ENCODE measurements at places on chromosomes 3 and 15.

- no peak for DNase-seq
These were observed at the start of gene CD276 for GRCh38 chr15:73683777-73684580. Gene CD276, plus strand, starts transcription at chr15:73684383. Its CDS starts 15,257 bp downstream, at chr15:73699640.

GRCh38 chr15:100336061-100336460 lies 5.7 kb downstream of the ADAMTS17 start:
- DNase-seq: no peak

- DNase-seq: no peak
These were observed 100.0 kb downstream of the PCCB start for GRCh38 chr3:136350132-136350531.

- no peak for DNase-seq
These were observed 858.3 kb downstream of the TUSC7 start for GRCh38 chr3:117567906-117568305.

DNA sequence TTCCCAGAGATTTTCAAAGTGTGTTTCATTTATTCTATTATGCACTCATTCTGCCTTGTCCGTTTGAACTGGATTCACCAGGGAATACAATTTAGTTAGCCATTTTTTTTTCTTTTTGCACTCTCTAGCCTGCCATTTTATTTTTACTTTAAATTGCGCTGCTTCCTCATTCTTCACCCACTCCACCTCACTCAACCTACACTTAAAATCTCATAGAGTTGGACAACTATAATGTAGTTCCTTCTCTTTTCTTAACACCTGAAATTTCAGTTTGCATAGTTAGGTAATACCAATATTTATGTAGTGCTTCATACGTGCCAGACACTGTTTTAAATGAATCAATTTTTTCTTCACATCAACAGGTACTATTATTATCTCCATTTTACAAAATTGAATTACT lies 42.4 kb upstream of the CMC1 start:
- DNase-seq: no peak

GRCh38 chr3:23103764-23104163 lies 99.4 kb upstream of the UBE2E2 start:
- DNase-seq: no peak

GRCh38 chr15:74411686-74412085 lies 22.1 kb downstream of the SEMA7A start:
- no peak for DNase-seq

GRCh38 chr3:30170681-30171438 lies 435.5 kb upstream of the TGFBR2 start:
- DNase-seq: no peak

DNA sequence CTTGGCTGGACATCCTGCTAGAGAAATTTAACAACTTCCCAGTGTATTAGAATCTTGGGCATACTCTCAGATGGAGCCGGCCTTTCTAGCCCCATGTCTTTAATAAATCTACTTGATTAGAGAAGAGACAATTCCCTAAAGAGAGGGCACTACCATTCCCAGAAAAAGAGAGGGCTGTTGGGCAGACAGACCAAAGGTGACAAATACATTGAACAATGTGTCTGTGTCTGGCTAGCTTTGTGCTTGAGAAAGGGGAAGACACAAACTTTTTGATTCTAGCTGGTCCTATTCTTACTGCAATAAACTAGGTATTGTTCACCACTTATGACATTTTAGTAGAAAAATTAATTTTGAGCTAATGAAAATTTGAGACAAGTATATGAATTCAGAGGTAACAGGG lies 57.7 kb downstream of the DUT start:
- DNase-seq: no peak

DNA sequence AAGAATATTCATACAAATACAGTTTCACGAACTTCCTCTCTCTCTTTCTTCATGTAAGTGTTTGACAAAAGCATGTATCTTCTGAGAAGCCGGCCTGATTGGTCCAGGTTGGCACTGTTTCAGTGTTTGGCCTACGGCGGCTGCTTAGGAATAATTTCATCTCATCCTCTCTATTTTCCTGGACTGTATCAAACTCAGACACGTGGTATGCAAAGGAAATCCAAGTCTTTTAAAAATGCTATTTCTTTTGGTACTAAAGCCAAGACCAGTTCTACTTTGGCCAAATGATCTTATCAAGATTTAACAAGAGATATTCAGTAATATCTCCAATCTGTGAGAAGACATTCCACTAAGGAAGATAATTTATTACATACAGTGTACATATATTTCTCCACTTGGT lies 152.8 kb downstream of the TIGIT start:
- DNase-seq: no peak

DNA sequence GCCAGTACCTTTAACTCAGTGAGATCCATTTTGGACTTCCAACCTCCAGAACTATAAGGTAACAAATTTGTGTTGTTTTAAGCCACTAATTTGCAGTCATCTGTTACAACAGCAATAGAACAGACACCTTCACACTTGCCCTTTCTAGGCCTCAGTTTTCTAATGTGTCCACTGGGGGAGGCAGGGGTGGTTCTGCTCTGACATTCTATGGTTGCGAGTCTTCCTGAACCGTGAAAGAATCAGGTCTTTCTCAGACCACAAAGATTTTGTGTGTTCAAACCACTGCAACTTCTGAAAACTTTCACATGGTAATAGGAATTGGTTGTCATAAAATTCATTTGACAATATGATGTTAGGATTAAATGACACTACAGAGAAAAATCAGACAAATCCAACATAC lies 26.8 kb upstream of the CSTA start:
- DNase-seq: no peak

GRCh38 chr3:105339946-105340345 lies 26.8 kb upstream of the ALCAM start:
- DNase-seq: no peak

- DNase-seq: no peak
These were observed 112.3 kb downstream of the RORA start for GRCh38 chr15:61116825-61117224.

GRCh38 chr3:55726501-55726775 lies 239.3 kb upstream of the WNT5A start:
- no peak for DNase-seq

DNA sequence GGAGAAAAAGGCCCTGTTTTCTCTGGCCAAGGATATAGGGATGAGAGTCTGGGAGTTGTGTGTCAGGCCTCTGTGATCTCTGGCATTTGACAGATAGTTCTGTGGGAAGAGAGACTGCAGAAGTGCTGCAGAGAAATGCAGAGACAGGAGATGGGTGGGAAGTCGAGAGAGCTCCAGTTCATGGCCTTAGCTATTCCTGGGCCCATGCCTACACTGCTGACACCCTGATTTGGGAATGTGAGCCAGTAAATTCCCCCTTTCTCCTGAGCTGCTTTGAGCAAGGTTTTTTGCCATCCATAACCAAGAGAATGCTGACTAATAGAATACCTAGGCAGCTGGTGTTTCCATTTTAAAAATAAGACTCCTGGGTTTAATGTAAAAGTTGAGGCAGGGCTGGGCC lies 59.3 kb downstream of the EBLN2 start:
- no peak for DNase-seq

GRCh38 chr15:65460741-65461347 lies 38.1 kb upstream of the IGDCC4 start:
- DNase-seq: no peak

DNA sequence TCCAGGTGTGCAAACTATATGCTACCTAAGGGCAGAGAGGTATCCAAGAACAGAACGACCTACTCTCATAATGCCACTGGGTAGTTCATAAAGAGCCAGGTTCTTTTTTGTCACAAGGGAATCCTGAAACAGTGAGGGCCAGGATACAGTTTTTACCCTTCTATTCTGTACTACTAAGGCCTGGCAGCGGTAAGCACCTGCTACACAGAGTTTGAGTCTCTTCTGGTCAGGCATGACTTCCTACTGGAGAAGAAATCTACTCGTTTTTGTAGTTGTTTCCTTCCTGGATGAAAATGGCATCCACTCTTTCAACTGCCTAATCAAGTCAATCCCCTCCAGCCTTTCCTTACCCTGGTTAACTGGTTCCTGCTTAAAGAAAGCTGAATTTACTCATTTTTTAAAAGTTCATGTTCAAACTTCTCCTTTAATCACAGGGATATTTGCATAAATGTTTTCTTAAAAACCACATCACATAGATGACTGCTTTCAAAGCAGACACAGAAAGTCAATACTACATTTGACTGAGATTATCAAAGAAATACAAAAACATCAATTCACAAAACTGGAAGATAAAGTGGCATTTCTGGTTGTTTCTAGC lies 40.0 kb downstream of the MAP4 start:
- no peak for DNase-seq

DNA sequence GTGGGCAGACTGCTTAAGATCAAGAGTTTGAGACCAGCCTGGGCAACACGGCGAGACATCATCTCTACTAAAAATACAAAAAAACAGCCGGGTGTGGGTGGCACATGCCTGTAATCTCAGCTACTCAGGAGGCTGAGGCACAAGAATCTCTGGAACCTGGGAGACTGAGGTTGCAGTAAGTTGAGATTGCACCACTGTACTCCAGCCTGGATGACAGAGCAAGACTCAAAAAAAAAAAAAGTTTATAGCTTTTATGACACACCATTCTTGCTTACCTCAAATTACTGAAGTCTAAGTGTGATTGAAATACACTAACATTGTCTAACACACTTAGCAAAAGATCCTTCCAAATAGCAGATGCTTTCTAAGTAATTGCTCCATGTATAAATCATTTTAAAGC lies 207.6 kb downstream of the STAG1 start:
- no peak for DNase-seq

DNA sequence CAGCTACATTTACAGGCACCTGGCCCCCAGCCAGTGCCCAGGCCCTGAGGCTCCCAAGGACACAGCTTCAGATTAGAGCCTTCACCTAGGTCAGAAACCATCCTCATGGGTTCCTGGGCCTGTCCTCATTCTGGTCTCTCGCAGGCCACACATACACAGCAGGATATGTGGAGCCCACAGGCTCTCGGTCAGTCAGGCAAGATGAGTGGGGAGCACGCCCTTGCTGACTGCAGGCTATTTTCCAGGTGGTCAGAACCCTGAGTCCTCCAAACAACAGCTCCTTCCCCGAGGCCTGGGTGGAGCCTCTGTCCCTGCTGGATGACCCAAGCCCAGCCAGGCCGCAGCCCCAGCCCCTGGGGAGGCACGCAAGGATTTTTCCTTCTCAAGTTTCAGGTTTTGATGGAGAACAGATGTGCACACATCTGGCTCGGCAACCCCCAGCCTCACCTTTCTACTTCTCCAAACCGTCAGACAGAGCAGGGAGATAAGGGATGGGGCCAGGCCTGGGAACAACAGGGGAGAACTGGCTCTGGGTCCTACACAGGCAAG lies 1.6 kb downstream of the STRA6 start:
- DNase-seq: no peak

DNA sequence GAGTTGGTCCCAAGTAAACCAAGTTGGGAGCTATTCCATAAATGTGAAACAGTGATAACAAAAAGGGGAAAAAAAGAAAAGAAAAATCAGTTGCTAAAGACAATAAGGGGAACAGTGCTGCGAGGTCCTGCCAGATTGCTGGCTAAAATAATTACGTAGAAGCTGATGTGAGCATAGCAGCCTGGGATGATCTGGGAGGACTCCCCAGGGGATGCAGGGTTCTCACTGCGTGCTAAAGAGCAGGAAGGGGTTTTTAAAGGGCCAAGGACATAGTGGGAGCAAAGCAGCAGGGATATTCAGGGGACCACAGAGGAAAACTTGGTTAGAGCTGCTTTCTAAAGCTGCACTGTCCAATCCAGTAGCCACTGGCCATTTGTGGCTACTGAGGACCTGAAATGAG lies 133.0 kb upstream of the UMPS start:
- DNase-seq: no peak

GRCh38 chr3:49295489-49296058 lies 18.5 kb upstream of the C3orf62 start:
- no peak for DNase-seq

- no peak for DNase-seq
These were observed 817 bp upstream of the PLXNA1 start for GRCh38 chr3:126982126-126982470.

- no peak for DNase-seq
These were observed 8.6 kb downstream of the PKM start for GRCh38 chr15:72222393-72222792.

GRCh38 chr15:31387479-31388118 lies 61.0 kb downstream of the KLF13 start:
- DNase-seq: no peak

DNA sequence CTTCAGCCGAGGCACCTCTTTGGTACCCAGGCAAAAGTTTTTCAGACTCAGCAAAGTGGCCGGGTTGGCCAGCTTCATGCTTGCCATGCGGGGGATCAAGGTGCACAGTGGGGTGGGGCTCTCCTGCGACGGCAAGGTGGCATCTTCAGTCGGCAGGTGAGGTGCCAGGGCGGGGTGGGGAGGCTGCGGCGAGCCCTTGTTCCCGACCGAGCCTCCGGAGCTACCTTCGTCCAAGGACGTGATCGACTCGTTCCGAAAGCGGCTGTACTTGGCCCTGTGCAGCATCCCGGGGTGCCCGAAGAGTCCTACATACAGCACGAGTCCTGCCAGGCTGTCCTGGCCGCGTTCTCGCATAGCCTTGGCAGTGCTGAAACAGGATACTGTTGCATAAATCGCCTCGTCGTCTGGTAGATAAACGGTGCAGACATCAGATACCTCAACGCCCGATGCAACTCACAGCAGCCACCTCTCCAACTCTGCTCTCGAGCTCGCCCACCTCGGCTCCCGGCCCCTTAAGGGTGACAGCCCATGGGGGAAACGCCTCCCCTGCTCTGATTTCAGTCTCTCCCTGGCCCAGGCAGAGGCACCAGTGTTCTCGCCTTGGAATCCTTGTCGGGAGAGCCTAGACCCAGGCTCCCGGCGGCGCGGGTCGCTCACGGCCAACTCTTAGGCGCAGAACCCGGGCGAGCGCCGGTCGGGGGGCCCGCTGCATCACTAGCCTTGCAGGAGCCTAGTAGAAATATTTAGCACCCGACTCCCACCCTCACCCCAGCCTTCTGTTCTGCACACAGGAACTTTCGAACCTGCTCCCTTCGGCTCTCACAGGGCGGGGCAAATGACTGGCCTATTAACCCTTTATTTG lies 826 bp downstream of the SHC4 start:
- DNase-seq: no peak

DNA sequence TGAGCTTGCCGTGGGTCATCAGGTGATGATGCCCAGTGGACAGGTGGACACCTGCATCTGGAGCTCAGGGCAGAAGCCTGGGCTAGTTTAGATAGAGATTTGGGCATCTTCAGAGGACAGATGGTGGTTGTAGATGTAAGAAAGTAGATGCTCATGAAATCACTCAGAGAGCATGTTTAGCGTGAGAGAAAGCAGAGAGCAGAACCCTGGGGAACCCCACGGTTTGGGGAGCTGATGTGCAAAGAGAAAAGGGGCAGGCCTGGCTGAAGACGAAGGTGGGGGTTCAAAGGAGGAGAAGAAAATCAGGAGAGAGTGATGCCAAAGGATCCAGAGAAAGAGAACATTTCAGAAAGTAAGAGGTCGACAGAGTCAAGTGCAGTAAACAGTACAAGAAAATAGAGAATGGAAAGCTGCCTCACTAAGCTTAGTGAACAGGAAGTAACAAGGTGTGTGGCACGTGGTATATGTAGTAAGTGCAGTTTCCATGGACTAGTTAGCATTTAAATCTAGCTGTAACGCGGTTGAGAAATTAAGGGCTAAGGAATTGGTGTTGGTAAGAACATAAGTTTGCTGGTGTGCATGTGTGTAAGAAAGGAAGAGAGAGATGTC lies 13.5 kb downstream of the TIGIT start:
- DNase-seq: no peak

- DNase-seq: no peak
These were observed 2.1 kb downstream of the ZFAND6 start for GRCh38 chr15:80061582-80061981.

All from right renal cortex interstitium (tissue), 3 donors.